Left cardiac atrium (tissue), 4 donors: ENCODE measurements at places on chromosomes 16 and 17. TPM values are rescaled to one million over a fixed set of nuclear protein-coding genes. Genes with fewer than 3 reads are reported as not detected.

- peak; percentile 74 for DNase-seq
These were observed 34.8 kb downstream of the TIMM22 start for GRCh38 chr17:1031711-1032110.

GRCh38 chr16:65099607-65100006 lies 22.3 kb downstream of the CDH11 start:
- no peak for DNase-seq

- DNase-seq: peak; percentile 65
These were observed 58.5 kb upstream of the CREBBP start for GRCh38 chr16:3938843-3939624.

DNA sequence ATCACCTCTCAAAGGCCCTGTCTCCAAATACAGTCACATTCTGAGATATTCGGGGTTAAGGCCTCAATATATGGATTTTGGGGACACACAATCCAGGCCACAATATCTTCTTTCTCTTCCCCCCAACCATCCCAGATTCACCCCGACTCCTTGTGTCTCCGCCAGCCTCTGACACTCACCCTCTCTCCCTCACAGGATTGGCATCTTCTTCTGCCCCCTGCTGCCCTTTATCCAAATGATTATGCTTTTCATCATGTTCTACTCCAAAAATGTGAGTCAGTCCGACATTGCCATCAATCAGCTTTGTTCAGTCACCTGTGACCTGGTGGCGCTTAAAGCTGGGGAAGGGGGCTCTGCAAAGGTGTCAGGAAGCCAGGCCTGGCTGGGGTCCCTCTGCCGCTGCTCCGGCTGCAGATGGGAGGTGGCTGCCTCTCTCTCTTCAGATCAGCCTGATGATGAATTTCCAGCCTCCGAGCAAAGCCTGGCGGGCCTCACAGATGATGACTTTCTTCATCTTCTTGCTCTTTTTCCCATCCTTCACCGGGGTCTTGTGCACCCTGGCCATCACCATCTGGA lies 35.1 kb downstream of the GDE1 start:
- DNase-seq: no peak

- DNase-seq: no peak
These were observed 34.2 kb upstream of the ATP2A3 start for GRCh38 chr17:3998436-3998835.

DNA sequence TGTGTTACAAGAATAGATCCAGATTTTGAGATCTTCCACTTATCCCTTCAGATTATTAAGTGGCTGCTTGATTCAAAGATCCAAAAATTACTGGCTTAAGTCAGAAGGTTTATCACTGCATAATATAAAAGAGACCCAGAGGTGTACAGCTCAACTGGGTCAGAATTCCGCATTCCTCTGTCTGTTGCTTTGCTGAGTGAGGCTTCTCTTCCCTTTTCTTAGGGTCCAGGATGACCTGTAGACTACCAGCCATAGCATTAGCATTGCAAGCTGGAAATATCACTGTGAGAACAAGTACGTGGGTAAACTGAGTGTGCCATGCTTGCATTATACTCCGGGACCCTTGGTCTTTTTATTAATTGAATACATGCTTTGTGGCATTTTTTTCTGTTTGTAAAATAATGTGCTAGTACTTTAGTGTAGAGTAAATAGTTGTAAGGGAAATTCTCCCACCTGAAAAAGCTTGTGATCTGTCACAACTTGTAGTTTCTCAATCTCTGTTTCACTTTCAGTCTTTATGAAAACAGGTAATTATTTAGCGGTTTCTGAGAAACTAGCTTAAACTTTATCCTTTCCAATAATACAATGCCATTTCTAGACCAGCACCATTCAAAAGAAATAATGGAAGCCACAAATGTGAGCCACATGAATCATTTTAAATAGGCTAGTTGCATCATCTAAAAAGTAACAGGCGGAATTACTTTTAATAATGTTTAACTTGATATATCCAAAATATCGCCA lies 61.6 kb downstream of the TNRC6C start:
- no peak for DNase-seq

- no peak for DNase-seq
These were observed 62.7 kb downstream of the FOXK2 start for GRCh38 chr17:82582213-82582612.

The TEKT1 gene
- total RNA-seq: not detected

The TBX4 gene
- not detected for total RNA-seq

DNA sequence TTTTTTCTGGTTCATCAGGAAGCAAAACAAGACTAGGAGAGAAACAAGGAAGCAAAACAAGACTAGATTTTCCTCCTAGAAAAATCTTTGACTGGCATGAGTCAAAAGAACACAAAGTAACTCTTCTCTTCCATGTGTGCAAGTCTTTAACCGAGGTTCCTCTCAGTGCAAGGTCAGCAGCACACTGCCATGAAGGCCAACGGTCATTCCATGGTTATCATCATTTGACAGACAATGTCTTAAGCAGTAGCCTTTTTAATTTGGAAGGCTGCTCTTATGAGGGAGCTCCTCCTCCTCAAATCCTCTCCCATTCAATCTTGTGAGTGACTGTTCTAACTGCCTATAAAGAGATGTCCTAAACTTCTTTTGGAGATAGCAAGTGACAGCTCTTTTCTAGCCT lies 15.4 kb upstream of the DHRS13 start:
- no peak for DNase-seq

The ZNF469 gene
- 1.7 TPM for total RNA-seq

The CACNG3 gene
- not detected for total RNA-seq

The MYLK3 gene
- 333 TPM for total RNA-seq

DNA sequence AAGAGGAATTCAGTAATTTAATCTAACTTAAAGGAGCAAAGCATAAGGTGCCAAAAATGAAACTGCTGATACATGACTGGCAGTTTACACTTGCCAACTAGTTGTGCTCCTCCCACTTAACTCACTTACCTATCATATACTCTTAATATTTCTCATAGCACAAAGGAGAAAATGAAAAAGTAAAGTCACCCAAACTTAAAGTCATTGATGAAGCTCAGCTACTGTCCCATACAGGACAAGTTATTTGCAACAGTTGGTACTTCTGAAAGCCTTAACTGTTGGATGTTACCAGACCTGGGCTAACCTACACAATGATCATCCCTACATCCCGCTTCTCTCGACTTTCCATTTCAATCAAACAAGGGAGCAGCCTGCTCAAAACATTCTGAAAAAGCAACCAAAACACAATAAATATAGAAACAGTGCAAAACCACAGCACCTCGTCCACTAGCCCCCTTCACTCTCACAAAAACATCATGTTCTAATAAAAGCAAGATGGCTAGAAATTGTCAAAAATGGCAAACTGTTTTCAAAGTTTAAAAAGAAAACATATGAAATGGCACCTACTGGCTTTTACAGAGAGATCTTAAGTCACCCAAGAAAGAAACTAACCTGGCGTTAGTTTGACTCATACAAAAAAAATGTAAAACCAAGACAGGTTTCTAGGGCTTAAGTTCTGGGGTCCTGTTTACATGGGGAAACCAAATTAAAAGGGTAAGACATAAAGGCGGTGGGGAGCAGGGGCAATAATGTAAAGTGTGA lies 868 bp downstream of the MED13 start:
- no peak for DNase-seq

- no peak for DNase-seq
These were observed 18.7 kb upstream of the JPH3 start for GRCh38 chr16:87583453-87584131.

DNA sequence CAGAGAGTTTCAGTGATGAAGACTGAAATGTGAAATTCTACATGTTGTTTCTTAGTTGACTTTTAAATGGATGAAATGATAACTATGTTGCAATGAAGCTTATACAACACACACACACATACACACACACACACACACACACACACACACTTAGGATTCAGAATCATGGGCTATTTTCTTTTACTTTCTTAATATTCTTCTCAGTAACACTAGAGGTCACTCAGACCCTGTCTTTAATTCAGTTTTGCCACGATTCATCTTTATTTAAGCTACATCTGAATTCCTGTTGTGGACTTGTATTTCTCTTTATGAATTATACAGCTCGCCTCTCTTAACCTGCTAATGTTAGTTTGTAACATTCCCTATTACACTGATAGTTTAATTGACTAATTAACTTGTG lies 109.6 kb upstream of the GOT2 start:
- no peak for DNase-seq

The ASPA gene
- total RNA-seq: 3.1 TPM

DNA sequence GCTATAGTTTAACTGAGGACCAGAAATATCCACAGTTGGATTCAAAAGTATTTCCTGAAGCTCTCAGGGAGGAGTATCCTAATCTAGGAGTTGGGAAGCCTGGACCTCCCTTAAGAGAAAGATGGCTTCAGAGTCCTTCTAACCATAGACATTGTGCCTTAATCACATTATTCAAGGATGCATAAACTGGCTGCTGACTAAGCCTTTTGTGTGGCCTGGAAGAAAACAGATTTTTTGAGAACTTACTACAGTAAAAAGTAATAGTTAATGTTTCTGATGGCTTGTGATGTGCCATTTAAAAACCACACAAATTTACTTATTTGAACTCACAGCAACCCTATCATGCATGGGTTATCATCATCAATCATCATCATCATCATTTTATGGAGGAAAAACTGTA lies 126.2 kb upstream of the RPL38 start:
- DNase-seq: no peak

- DNase-seq: no peak
These were observed 7.9 kb upstream of the SMARCD2 start for GRCh38 chr17:63850401-63850800.

DNA sequence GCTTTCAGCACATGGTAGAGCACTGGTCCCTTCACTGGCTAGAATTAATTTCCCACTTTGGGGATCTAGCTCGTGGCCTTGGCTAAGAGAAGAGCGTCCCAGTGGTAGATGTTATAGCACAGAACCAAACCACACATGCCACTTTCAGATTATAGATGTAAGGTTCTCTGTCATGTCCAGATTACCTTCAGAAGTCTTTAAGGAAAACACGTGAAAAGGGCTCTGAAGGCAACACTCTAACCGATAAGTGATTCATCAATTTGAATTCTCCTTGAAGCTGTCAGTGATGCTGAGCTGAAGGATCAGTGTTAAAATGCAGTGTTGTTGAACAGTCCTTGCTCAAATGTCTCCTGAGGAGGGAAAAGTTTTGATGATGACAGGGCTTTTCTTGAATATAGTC lies 43.5 kb upstream of the VPS4A start:
- DNase-seq: no peak

The TLCD2 gene
- total RNA-seq: 6.0 TPM

The TELO2 gene
- total RNA-seq: 22.2 TPM

GRCh38 chr16:15483857-15484256 lies 49.5 kb downstream of the BMERB1 start:
- no peak for DNase-seq
